ENCODE measurements at places on chromosomes 12 and 14. TPM values are rescaled to one million over a fixed set of nuclear protein-coding genes. Genes with fewer than 3 reads are reported as not detected.

DNA sequence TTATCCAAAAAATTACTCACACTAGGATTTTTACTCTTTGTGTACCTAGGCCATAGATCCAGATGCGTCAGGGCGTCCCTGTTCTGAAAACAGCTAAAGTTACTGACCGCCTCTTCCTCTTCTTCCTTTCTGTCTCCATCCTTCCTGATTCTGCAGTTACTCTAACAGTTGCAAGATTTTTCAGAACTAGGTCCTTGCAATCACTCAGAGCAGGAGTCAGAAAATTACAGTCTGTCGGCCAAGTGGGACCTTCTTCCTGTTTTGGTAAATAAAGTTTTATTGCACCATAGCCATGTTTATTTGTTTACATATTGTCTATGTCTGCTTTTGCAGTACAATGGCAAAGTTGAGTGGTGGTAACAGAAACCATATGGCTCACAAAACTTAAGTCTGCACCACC is 25.6 kb upstream of the FGF6 start:
- DNase-seq = no peak

GRCh38 chr14:21852061-21852664 is 178.5 kb upstream of the OR4E1 start:
- DNase-seq = peak; percentile 10

DNA sequence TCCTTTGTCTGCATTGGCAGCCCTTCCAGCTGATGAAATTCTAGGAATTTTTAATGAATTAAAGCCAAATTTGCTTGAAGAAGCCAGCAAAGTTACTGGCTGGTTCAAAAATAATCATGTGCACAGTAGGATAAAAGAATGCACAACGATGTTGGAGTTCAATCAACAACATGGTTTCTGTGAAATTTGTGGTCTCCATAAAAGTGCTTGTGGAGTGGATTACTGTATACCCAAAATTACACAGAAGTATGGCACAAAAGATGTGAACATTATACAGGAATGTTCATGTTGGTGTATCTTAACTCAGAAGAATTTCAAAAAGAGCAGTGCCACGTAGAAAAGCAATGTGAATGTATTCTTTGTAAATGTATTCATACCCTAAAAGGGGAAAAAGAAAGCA is 105.0 kb upstream of the METAP2 start:
- no peak for DNase-seq

DNA sequence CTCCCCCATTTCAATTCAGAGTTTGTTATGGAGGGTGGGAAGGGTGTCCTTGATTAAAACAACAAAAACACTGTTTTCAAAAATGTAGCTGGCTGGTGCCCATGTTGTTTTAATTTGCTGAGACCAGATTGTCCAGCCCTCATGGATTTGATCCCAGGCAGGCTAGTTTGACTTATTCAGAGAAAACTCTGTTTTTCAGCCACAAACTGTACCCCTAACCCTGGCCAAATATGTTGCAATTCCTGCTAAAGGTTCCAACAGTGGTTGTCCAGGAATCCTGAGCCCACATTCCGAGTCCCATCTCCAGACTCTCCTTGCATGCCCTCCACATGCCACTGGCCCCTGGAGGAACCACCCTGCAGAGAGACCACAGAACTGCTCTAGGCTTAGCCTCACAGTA is 36.0 kb downstream of the MAP1LC3B2 start:
- DNase-seq = peak; percentile 51

EPYC gene
- 0.04 TPM for total RNA-seq

BCL11B gene
- 1.2 TPM for total RNA-seq

PRB2 gene
- total RNA-seq = not detected

HOXC13 gene
- 0.04 TPM for total RNA-seq

LRRC74A gene
- total RNA-seq = not detected

GALNT6 gene
- 0.35 TPM for total RNA-seq

Data from muscle of leg (tissue), 16 donors.